CD4-positive, alpha-beta T cell treated with Interleukin-12 subunit alpha and Interleukin-12 subunit beta, for 1 hour (primary cell): ENCODE measurements at places on chromosomes 3 and 15.
A peak's percentile ranks its signal among the peaks of the same experiment; 100 is the strongest.

GRCh38 chr3:27279123-27279522 is 90.1 kb downstream of the NEK10 start:
- DNase-seq = no peak

- no peak for DNase-seq
Measured at GRCh38 chr3:22360164-22360563, 609.2 kb upstream of the ZNF385D start.

DNA sequence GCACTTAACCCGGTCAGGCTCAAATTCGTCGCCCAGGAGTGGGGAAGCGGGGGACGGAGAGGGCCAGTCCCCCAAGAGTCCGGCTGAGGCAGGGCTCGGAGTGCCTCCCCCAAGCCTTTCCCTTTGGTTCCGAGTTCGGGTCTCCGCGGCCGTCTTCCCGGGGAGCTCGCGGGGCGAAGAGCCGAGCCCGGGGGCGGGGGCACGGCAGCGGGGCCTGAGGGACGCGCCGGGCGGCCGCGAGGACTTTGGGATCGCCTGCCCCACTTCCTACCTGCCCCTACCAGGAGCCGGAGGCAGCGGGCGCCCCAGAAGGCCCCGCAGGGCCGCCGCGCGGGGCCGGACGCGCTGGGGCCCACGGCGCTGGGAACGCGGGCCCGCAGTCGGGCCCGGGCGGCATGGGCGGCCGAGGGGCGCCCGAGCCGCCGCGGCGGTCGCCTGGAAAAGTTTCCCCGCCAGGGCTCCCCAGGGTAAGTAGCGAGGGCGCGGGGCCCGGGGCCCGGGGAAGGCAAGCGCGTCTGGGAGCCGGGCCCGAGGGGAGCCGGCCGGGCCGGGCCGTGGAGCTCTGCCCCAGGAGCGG is 2.8 kb downstream of the FURIN start:
- peak; percentile 39 for DNase-seq

DNA sequence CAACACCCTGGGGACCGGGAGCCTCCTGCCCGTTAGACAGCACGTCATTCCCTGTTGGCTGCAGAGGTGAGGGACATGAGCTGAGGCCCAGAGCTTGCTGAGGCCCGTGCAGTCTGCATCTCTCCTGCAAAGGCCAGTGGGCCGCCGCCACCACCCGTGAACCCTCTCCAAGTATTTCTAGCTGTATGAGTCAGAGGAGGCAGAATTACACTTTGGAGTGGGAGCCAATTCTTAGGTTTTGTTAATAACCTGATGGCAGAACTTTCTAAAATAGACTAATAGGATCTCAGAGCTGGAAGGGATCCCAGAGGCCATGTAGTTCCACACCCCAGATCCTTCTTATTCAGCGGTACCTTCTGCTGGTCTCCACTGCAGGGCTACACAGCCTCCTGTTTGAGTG is 335.2 kb upstream of the CTDSPL start:
- DNase-seq = no peak

- DNase-seq = no peak
Measured at GRCh38 chr3:4904811-4905695, 74.2 kb upstream of the BHLHE40 start.

DNA sequence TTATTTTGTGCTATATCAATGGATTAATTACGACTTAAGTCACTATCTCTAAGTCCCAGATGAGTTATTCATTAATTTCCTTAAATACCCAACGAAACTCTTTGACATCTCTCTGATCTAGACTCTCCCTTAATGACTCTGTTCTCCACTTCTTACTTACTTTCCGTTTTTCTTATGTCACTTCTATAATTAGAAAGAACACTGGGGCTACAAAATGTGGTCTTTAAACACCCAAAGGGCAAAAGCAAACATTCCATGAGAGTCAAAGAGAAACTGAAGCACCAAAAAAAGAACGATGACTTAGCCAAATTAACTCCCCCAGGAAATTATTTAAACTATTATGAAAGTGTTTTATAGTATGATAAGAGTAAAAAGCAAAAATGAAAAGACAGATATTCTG is 166.4 kb upstream of the UBE2E2 start:
- no peak for DNase-seq
